Transverse colon (tissue), 4 donors: ENCODE measurements at places on chromosomes 16 and 17. TPM values are rescaled to one million over a fixed set of nuclear protein-coding genes. Genes with fewer than 3 reads are reported as not detected.

- H3K4me3 ChIP-seq: no peak overlapping the region
- peaks cover 84% of the 10 kb centered on the region for H3K4me1 ChIP-seq
- no peak for DNase-seq
Measured at GRCh38 chr17:17941015-17941414, 31.2 kb downstream of the TOM1L2 start.

GRCh38 chr16:12786081-12786480 lies 17.6 kb downstream of the CPPED1 start:
- no peaks in the 10 kb centered on the region for H3K4me1 ChIP-seq
- no peak overlapping the region for H3K4me3 ChIP-seq
- no peak overlapping the region for H3K27ac ChIP-seq
- no peaks in the 10 kb centered on the region for H3K36me3 ChIP-seq

DNA sequence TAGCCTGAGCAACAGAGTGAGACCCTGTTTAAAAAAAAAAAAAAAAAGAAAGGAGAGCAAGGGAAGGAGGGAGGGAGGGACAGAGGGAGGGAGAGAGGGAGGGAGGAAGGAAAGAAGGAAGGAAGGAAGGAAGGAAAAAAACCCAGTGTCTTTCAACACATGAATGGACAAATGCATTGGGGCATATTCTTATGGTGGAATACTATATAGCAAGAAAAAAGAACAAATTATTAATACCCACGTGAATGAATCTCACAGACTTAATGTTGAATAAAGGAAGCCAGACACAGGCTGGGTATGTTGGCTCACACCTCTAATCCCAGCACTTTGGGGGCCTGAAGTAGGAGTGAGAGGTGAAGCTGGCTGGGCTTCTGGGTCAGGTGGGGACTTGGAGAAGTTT lies 20.3 kb downstream of the RAPGEFL1 start:
- H3K27me3 ChIP-seq: no peaks in the 10 kb centered on the region
- no peak for DNase-seq
- H3K36me3 ChIP-seq: no peaks in the 10 kb centered on the region

DNA sequence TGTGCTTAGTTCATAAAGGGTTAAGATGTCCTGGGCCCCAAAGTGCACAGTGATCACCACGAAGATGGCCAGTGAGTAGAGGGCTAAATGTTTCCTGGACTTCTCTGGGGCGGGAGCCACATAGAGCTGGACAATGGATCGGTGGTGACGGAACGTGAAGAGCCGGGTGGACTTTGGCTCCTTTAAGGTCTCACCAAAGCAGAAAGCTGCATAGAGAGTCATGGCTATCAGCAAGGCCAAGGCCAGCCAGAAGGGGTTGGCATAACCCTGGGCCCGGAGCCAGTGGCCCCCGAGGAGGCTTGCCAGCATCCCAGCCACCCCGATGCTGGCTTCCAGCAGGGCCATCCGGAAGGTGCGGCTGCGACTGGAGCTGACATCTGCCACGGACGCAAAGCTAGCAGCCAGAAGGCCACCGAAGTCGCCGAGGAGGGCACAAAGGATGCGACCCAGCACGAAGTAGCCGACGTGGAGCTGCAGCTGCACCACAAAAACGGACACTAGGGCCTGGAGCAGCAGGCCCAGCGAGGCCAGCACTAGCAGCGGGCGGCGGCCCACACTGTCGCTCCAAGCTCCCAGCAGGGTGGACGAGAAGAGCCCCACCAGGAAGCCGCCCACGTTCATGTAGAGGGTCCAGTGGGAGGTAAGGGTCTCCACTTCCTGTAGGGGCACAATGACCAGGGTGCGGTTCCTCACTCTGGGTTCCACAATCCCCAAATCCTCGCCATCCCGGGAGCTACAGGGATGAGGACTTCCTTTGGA lies 1.0 kb downstream of the SLC46A1 start:
- no peaks in the 10 kb centered on the region for H3K27me3 ChIP-seq
- H3K36me3 ChIP-seq: no peaks in the 10 kb centered on the region
- H3K4me3 ChIP-seq: peak overlapping the region; percentile 57
- DNase-seq: no peak

DNA sequence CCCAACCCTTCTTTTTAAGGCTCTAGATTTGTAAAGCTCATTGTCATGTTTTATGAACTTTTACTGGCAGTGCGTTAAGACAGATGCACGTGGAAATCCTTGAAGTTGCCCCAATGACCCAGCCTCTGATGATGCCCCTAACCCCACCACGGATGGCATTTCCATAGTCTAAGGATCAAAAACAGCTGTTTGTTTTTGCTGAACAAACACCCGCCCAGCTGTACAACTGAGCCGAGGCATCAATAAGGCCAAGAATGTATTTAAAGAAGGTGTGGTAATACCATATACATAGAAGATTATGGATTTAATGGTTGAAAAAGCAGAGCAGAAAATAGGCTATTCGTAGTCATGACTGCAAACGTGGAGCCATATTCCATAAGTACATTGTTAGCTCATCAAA lies 83.7 kb downstream of the SALL1 start:
- no peaks in the 10 kb centered on the region for H3K36me3 ChIP-seq
- H3K4me3 ChIP-seq: no peak overlapping the region
- DNase-seq: no peak
- no peak overlapping the region for H3K27ac ChIP-seq
- no peaks in the 10 kb centered on the region for H3K27me3 ChIP-seq
- no peaks in the 10 kb centered on the region for H3K4me1 ChIP-seq

GRCh38 chr17:50272711-50273653 lies 1.3 kb upstream of the TMEM92 start:
- peaks cover 44% of the 10 kb centered on the region for H3K4me1 ChIP-seq
- peak overlapping the region; percentile 64 for H3K4me3 ChIP-seq
- H3K27ac ChIP-seq: peak overlapping the region; percentile 78
- DNase-seq: peak; percentile 62
- peaks cover 11% of the 10 kb centered on the region for H3K27me3 ChIP-seq
- H3K36me3 ChIP-seq: no peaks in the 10 kb centered on the region

DNA sequence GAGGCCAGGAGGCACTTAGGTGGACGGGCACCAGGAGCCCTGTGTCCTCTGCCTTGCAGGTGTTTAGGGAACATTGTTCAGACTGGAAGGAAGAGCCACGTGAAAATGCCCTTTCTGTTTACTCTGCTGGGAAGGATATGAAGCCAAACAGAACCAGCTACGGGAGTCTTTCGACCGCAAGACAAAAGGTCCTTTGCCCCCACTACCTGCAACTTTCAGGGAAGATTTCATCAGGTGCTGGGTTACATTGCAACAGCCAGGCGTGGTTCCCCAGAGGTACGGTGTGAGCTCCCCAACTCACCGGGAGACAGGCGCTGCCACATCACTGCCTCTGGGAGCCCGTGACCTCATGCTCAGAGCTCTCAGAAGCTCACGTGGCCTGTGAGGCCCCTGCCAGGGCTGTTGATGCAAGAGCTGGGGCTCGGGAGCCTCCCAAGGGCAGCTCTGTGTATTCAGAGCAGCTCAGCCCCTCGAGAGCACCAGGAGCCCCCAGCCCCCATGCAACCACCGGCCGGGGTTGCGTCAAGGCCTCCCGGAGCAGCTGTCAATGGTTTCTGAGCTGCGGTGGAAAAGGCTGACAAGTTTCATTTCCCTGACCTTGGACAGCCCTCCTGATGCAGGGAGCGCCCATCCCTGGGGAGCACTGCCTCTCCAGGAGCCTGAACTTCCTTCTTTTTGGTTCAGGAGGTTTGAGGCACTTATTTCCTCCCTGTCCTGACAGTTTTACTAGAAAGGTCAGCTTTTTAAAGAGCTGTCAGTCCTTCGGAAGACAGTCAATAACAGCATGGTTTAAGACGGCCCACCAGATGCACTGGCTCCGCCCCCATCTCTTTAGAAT lies 42.1 kb downstream of the TBC1D16 start:
- H3K27me3 ChIP-seq: no peaks in the 10 kb centered on the region
- H3K36me3 ChIP-seq: no peaks in the 10 kb centered on the region
- peak; percentile 80 for DNase-seq

CACNG3 gene
- not detected for total RNA-seq

PRAC2 gene
- total RNA-seq: not detected

SOX9 gene
- total RNA-seq: 38.1 TPM

DNA sequence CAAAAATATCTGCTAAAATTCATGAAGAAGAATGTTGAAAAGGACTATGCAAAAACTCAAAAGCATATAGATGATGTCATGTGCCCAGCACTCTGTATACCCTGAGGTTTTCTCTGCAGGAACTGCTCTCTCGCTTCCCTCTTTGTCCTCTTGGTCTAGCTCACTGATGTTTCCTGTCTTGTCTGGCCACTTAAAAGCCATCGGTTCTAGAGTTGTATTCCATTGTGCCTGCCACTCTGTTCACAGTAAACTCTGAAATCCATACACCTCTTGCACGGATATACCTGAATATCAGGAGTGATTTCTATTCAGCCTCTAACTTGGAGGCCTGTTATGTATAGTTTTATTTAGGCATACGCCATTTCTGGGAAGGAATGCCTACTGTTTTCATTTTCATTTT lies 101.0 kb upstream of the CNTNAP4 start:
- no peaks in the 10 kb centered on the region for H3K36me3 ChIP-seq
- H3K4me3 ChIP-seq: no peak overlapping the region
- H3K4me1 ChIP-seq: no peaks in the 10 kb centered on the region

DNA sequence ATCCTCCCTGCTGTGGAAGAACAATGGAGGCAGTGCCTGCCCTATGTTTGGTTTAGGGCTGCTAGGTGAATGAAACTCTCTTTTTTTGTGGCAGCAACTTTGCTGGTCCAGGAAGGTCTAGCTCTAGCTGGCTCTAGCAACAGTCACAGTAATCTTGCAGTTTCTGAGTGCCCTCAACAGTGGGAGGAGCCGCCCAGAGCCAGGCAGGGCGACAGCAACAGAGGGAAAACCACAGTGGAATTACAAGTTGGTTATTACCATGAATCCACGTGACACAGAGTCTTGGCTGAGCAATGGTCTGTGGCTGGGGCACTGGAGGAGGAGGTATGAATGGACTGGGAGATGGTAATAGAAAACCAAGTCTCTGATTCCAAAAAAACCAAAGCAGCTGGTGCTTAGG lies 10.3 kb downstream of the HSPB9 start:
- no peak overlapping the region for H3K4me3 ChIP-seq
- DNase-seq: peak; percentile 77
- no peaks in the 10 kb centered on the region for H3K27me3 ChIP-seq
- no peaks in the 10 kb centered on the region for H3K36me3 ChIP-seq
- peak overlapping the region; percentile 84 for H3K27ac ChIP-seq

GRCh38 chr17:78256707-78257591 lies 25.5 kb downstream of the TMEM235 start:
- no peaks in the 10 kb centered on the region for H3K4me1 ChIP-seq
- DNase-seq: no peak
- H3K36me3 ChIP-seq: no peaks in the 10 kb centered on the region

- H3K27me3 ChIP-seq: no peaks in the 10 kb centered on the region
- peaks cover 36% of the 10 kb centered on the region for H3K36me3 ChIP-seq
- H3K4me1 ChIP-seq: peaks cover 20% of the 10 kb centered on the region
Measured at GRCh38 chr17:44061446-44061845, 5.0 kb downstream of the LSM12 start.

MIEN1 gene
- total RNA-seq: 215 TPM

GRCh38 chr17:58136669-58137279 lies 11.4 kb upstream of the OR4D1 start:
- no peaks in the 10 kb centered on the region for H3K36me3 ChIP-seq
- no peak overlapping the region for H3K4me3 ChIP-seq
- H3K27ac ChIP-seq: no peak overlapping the region
- H3K27me3 ChIP-seq: peaks cover 44% of the 10 kb centered on the region
- DNase-seq: no peak
